ENCODE measurements at places on chromosomes 5 and 9. TPM values are rescaled to one million over a fixed set of nuclear protein-coding genes. Genes with fewer than 3 reads are reported as not detected.

- no peak overlapping the region for H3K27ac ChIP-seq
- no peak overlapping the region for H3K4me3 ChIP-seq
- no peaks in the 10 kb centered on the region for H3K36me3 ChIP-seq
Measured at GRCh38 chr5:179119415-179120170, 59.4 kb downstream of the ZNF354C start.

DNA sequence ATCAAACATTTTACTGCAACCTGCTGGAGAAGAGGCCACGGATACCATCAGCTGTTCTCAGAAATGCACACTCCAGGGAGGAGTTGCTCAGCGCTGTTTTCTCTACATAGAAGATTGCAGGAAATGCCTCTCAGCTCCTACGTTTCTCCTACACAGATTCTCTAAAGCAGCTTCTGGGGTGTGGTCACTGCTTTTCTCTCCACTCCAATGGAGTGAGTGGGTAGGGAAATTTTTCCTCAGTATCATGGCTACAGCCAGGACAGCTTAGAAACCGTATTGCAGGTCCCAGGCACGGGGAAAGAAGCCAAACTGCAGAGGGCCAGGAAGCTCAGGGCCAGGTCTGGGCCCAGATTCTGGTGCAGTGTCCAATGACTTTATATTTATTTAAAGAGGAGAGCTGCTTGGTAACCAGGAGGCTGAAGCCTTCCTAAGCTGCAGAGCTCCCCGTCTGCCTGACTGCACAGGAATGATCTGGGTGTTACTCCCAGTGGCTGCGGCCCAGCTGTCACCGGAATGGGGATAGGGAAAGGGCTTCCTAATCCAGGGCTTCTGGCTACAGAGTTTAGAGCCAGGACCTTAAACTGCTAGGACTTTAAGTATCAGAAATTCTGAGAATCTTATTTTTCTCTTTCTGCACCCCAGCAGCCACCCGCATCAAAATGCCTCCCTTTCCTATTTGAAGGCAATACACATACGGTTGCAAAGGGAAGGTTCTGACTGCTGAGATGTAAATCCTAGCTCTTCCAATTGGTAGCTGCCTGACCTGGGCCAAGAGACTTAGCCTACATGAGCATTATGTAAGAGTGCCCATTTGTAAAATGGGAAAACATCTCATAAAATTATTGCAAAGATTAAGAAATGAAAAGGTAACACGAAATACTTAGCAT lies 1.4 kb upstream of the SPTAN1 start:
- DNase-seq, result peak; percentile 40
- no peak overlapping the region for H3K4me3 ChIP-seq
- no peaks in the 10 kb centered on the region for H3K36me3 ChIP-seq
- H3K27ac ChIP-seq, result peak overlapping the region; percentile 88
- peaks cover 8% of the 10 kb centered on the region for H3K4me1 ChIP-seq
- no peaks in the 10 kb centered on the region for H3K27me3 ChIP-seq

- no peak overlapping the region for H3K27ac ChIP-seq
- H3K27me3 ChIP-seq, result no peaks in the 10 kb centered on the region
- DNase-seq, result no peak
- no peak overlapping the region for H3K4me3 ChIP-seq
- no peaks in the 10 kb centered on the region for H3K36me3 ChIP-seq
- peaks cover 1% of the 10 kb centered on the region for H3K4me1 ChIP-seq
Measured at GRCh38 chr9:95455714-95456113, 61.1 kb downstream of the PTCH1 start.

GNAQ gene
- 33.5 TPM for total RNA-seq

DNA sequence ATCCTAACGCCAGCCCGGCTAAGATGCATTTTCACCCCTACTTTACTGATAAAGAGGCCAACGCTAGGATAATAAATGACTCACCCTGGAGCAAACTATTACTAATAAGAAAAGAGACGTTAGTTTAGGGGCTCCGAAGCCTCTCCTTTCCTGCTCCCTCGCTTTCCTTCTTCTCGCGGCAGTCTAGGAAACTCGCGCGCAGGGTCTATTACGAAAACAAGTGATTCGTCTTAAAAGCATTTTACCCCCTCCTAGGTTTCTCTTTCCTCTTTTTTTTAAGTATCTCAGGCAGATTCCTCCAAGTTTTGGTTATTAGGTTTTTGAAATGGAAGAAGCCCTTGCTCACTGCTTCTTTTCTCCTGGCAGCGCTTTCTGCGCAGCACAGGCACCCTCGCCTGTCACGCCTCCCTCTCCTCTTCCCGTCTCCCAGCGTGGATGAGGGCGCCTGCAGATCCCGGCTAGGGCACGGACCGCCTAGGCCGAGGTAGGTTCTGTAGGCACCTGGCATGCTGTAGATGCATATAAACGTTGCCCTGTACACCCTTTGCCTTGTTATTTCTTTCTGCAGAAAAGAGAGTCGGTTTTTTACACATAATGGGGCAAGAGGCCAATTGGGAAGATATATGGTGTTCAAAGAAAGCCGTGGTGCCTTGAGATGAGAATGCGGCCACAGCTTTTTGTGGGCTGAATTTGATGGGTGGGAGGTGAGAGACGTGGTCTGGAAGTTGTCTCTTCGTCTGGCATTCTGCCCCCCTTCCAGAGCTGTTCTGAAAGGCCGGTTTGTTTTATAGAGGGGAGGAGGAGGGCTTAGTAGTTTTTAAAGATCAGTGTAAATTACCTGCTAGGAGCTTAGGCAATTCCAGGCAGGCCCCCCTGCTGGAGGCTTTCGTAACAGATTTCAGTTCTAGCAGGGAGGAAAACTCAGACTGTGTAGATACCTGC lies 983 bp downstream of the GCNT1 start:
- H3K4me3 ChIP-seq, result peak overlapping the region; percentile 65
- peak; percentile 18 for DNase-seq
- H3K27ac ChIP-seq, result no peak overlapping the region
- H3K36me3 ChIP-seq, result no peaks in the 10 kb centered on the region
- H3K27me3 ChIP-seq, result no peaks in the 10 kb centered on the region
- H3K4me1 ChIP-seq, result peaks cover 1% of the 10 kb centered on the region

PCDHA12 gene
- total RNA-seq, result 1.3 TPM

DNA sequence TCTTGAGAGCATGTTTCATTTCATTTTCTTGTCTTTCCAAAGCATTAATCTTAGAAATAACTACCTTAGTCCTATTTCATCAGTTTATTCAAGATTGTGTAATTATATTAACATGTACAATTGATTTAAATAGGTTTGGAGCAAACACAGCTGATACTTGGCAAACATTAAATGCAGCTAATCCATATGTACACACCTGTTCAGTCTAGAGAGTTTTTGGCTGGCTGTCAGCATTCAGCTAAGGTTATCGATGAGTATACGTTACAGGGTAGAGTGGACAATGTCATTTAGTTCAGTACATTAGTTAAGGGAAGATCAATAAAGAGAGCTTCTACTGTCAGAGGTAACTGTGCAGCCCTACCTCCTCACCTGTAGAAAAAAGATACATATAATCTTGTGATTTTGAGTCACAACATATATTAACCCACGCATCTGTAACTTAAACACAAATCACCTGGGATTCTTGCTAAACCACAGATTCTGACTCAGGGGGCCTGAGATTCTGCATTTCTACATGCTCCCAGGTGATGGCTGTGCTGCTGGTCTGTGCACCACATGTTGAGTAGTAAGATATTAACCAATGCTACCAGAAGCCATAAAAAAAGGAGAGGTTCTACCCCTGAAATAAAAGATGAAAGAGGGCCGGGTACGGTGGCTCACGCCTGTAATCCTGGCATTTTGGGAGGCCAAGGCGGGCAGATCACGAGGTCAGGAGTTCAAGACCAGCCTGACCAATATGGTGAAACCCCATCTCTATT lies 34.1 kb upstream of the PCA3 start:
- no peaks in the 10 kb centered on the region for H3K4me1 ChIP-seq
- H3K27me3 ChIP-seq, result no peaks in the 10 kb centered on the region
- no peaks in the 10 kb centered on the region for H3K36me3 ChIP-seq
- H3K4me3 ChIP-seq, result no peak overlapping the region
- H3K27ac ChIP-seq, result no peak overlapping the region
- DNase-seq, result no peak

- H3K36me3 ChIP-seq, result no peaks in the 10 kb centered on the region
- H3K27ac ChIP-seq, result no peak overlapping the region
- H3K4me1 ChIP-seq, result no peaks in the 10 kb centered on the region
- DNase-seq, result no peak
- H3K4me3 ChIP-seq, result no peak overlapping the region
Measured at GRCh38 chr9:88922091-88922490, 69.2 kb upstream of the S1PR3 start.

DNA sequence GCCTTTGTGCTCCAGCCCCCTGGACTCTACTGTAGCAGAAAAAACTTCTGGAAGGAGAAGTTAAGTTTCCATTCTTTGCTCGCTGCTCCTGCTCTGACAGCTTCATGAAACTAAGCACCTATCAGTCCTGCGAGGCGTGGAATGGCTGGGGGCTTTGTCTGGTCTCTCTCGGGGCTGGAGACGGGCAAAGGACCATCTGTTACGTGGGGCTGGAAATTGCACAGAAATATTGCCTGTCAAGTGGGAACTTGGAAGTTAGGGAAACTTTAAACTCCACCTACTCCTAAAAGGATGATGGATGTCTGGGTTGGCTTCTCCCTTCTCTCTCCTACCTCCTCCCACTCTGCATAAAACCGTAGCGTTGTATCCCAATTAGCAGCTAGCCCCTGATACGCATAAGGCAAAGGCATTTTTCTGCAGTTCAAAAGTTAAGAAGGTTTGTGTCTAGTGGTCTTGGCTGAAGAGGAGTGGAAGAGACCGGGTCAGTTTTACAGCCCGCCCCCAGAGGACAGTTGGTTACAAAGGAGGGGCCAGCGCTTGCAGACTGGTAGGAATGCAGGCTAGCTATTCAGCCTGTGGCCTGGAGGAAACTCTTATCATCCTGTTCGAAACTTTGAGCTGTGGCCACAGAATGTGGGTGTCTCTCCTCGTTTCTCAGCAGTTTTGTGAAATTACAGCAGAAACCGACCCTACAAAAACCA lies 1.3 kb downstream of the FBXL7 start:
- H3K27ac ChIP-seq, result peak overlapping the region; percentile 86
- DNase-seq, result peak; percentile 46
- H3K4me1 ChIP-seq, result peaks cover 9% of the 10 kb centered on the region
- H3K36me3 ChIP-seq, result no peaks in the 10 kb centered on the region
- peak overlapping the region; percentile 81 for H3K4me3 ChIP-seq

DNA sequence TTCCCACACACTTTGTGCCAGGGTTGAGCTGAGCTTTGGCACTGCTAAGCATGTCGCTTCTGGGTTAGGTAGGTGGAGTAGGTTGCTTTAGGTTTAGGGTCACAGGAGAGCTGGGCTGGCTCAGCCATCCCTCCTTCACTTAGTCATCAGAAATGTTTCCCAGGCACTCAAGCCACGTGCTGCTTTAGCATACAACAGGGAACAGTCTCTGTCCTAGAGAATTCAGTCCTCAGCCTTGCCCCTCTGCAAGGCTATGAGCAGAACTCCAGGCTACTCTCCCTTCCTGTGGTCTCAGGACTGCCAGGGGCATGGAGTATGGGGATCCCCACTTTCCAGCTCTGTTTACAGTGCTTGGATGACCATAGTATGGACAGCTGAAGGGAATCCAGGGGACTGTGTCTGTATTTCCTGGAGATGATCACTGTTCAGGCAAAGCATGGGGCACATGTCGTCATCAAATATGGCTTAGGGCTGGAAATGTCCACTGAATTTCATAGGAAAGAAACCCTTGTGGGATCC lies 7.5 kb upstream of the ANKRD33B start:
- no peaks in the 10 kb centered on the region for H3K27me3 ChIP-seq
- no peak overlapping the region for H3K4me3 ChIP-seq
- H3K36me3 ChIP-seq, result no peaks in the 10 kb centered on the region
- peaks cover 1% of the 10 kb centered on the region for H3K4me1 ChIP-seq
- no peak for DNase-seq

CDH9 gene
- not detected for total RNA-seq

GRCh38 chr5:69415584-69415958 lies 655 bp downstream of the MARVELD2 start:
- H3K27me3 ChIP-seq, result no peaks in the 10 kb centered on the region
- no peak overlapping the region for H3K27ac ChIP-seq
- no peak for DNase-seq
- no peaks in the 10 kb centered on the region for H3K36me3 ChIP-seq
- peak overlapping the region; percentile 38 for H3K4me3 ChIP-seq
- peaks cover 1% of the 10 kb centered on the region for H3K4me1 ChIP-seq

- no peaks in the 10 kb centered on the region for H3K36me3 ChIP-seq
- no peaks in the 10 kb centered on the region for H3K4me1 ChIP-seq
- H3K27ac ChIP-seq, result no peak overlapping the region
- H3K27me3 ChIP-seq, result no peaks in the 10 kb centered on the region
- DNase-seq, result no peak
- H3K4me3 ChIP-seq, result no peak overlapping the region
Measured at GRCh38 chr5:95440825-95441224, 49.7 kb downstream of the FAM81B start.

- no peaks in the 10 kb centered on the region for H3K36me3 ChIP-seq
- no peaks in the 10 kb centered on the region for H3K27me3 ChIP-seq
- no peaks in the 10 kb centered on the region for H3K4me1 ChIP-seq
- no peak for DNase-seq
- no peak overlapping the region for H3K4me3 ChIP-seq
- H3K27ac ChIP-seq, result no peak overlapping the region
Measured at GRCh38 chr5:149365418-149365817, 7.6 kb downstream of the PCYOX1L start.

DNA sequence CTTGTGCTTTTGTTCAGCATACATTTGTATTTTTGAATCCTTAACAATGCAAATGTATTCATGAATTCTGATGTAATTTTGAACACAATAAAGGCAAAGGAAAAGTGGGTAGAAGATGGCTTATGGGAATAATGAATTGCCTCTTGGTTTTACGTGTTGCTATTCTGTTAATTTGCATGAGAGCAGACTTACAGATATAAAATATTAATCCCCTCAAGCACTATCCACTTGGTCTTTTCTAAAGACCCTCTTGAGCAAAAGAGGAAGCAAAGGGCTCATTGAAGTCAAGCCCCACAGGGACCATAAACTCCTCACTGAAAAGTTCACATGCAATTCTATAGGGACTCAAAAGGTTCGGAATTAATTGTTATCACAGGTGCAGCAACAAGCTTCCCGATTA lies 51.9 kb downstream of the OSTF1 start:
- no peaks in the 10 kb centered on the region for H3K4me1 ChIP-seq
- no peak overlapping the region for H3K27ac ChIP-seq
- H3K27me3 ChIP-seq, result no peaks in the 10 kb centered on the region
- no peak overlapping the region for H3K4me3 ChIP-seq

GRCh38 chr5:96189028-96189826 lies 227.6 kb upstream of the ELL2 start:
- no peak for DNase-seq
- no peak overlapping the region for H3K27ac ChIP-seq
- H3K4me1 ChIP-seq, result no peaks in the 10 kb centered on the region
- H3K27me3 ChIP-seq, result no peaks in the 10 kb centered on the region
- no peaks in the 10 kb centered on the region for H3K36me3 ChIP-seq

DNA sequence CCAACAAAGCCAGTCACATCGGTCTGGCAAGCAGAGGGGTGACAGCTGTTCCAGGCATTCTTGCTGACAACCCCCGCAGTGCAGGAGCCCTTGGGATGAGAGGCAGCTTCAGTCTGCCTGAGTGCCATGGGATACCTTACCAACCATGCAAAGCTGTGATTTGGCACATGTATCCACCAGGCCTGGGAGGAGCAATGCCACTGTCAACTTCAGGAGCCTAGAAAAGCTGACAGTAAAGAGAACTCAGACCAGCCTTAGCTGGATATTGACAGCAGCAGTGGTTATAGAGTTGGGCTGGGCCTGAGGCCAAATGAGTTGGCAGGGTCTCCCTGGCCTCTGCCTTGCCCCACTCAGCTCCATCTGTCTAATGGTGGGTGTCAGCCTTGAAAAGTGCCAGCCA lies 10.1 kb upstream of the PLPPR1 start:
- no peak overlapping the region for H3K27ac ChIP-seq
- no peak overlapping the region for H3K4me3 ChIP-seq
- no peaks in the 10 kb centered on the region for H3K36me3 ChIP-seq
- H3K4me1 ChIP-seq, result no peaks in the 10 kb centered on the region

- no peaks in the 10 kb centered on the region for H3K27me3 ChIP-seq
- H3K4me3 ChIP-seq, result peak overlapping the region; percentile 35
- no peak for DNase-seq
- H3K36me3 ChIP-seq, result no peaks in the 10 kb centered on the region
- no peak overlapping the region for H3K27ac ChIP-seq
Measured at GRCh38 chr5:66959653-66960052, 236.9 kb downstream of the CD180 start.
